ENCODE measurements at places on chromosomes 16 and 17. TPM values are rescaled to one million over a fixed set of nuclear protein-coding genes. Genes with fewer than 3 reads are reported as not detected.
A peak's percentile ranks its signal among the peaks of the same experiment; 100 is the strongest.

The CMTM2 gene
- total RNA-seq: not detected

The NAGS gene
- total RNA-seq: 14.0 TPM

The ZNF821 gene
- 12.7 TPM for total RNA-seq

The NME3 gene
- 34.8 TPM for total RNA-seq

DNA sequence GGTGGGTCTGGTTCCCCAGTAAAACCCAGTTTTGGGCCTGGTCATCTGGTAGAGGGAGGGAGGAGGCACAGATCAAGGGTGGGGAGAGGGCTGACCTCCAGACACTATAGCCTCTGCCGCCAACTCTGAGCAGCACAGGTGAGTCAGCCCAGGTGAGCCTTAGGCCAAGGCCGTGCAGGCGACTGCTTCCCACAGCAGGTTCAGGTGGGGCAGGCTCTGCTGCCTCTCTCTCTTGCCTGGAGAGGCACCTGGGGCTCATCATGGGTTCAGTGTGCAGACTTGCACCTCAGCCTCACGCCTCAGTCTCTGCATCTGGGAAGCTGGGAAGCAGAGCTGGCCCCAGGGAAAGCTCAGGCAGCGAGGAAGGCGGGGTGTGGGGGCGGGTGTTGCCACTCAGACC is 37.8 kb upstream of the IL34 start:
- H3K36me3 ChIP-seq: no peaks in the 10 kb centered on the region
- no peaks in the 10 kb centered on the region for H3K4me1 ChIP-seq
- DNase-seq: peak; percentile 39
- H3K27me3 ChIP-seq: no peaks in the 10 kb centered on the region

GRCh38 chr17:29573871-29574731 is 5.6 kb downstream of the TP53I13 start:
- peak overlapping the region; percentile 91 for H3K27ac ChIP-seq
- H3K27me3 ChIP-seq: no peaks in the 10 kb centered on the region
- DNase-seq: no peak
- no peaks in the 10 kb centered on the region for H3K36me3 ChIP-seq
- no peak overlapping the region for H3K4me3 ChIP-seq

DNA sequence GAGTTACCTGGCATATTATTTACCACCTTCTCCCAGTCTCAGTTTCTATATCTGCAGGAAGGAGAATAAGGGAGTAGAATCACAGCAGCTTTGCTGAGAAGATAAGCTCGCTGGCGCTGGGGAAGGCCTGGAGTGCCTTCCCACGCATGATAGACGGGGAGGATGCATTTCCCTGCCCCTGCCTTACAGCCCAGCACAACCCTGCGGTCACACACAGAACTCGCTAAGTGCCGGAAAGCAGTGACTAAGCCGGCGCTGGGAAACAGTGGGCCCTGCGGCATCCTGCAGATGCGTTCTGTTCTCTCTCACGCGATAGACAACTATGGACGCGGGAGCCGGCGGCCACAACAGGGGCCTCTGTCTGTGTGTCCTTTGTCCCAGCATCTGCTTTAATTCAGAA is 4.8 kb downstream of the CA5A start:
- no peak overlapping the region for H3K27ac ChIP-seq
- no peaks in the 10 kb centered on the region for H3K4me1 ChIP-seq
- no peak overlapping the region for H3K4me3 ChIP-seq
- H3K36me3 ChIP-seq: no peaks in the 10 kb centered on the region
- H3K27me3 ChIP-seq: no peaks in the 10 kb centered on the region
- peak; percentile 40 for DNase-seq

DNA sequence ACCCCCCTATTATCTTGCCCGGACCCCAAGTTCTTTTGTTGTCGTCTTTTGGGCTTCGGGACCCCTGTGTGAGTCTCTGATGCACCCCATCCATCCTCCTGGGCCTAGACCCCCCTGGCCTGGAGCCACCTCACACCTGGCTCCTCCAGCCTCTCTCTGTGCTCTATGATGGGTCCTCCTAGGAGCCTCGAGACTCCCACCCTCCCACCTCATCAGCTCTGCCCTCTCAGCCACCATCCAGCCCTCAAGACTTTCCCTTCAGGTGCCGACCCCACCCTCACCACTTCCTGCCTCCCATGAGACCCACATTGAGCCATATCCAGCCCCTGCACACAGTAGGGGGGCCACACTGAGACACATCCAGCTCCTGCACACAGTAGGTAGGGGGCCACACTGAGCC is 8.7 kb upstream of the ATP2A3 start:
- H3K36me3 ChIP-seq: no peaks in the 10 kb centered on the region
- H3K27ac ChIP-seq: no peak overlapping the region
- no peak for DNase-seq
- H3K4me1 ChIP-seq: no peaks in the 10 kb centered on the region

GRCh38 chr17:57747221-57748017 is 2.3 kb upstream of the CCDC182 start:
- peak; percentile 78 for DNase-seq
- H3K4me3 ChIP-seq: no peak overlapping the region
- no peaks in the 10 kb centered on the region for H3K36me3 ChIP-seq
- peaks cover 9% of the 10 kb centered on the region for H3K27me3 ChIP-seq
- H3K4me1 ChIP-seq: no peaks in the 10 kb centered on the region

GRCh38 chr16:30805056-30805369 is 18.0 kb upstream of the ZNF629 start:
- DNase-seq: no peak
- no peaks in the 10 kb centered on the region for H3K36me3 ChIP-seq
- peak overlapping the region; percentile 96 for H3K27ac ChIP-seq
- peak overlapping the region; percentile 51 for H3K4me3 ChIP-seq
- H3K4me1 ChIP-seq: peaks cover 7% of the 10 kb centered on the region

DNA sequence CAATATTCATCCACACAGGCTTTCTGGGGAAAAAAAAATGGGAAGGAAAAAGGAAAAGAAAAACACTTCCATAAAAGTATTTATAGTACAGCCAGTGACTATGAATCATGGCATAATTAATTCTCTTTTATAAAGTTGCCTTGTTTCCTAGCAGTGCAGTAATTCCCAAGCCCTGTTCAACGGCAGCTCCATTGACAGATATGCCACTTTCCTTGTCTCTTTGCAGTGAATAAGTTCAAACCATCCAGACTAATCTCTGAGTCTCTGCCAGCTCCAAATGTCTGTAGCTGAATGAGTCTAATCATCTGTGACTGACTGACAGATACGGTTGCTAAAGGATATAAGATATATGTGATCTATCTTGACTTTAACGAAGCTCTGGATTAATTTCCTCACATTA is 52.9 kb upstream of the KCNJ16 start:
- H3K4me1 ChIP-seq: no peaks in the 10 kb centered on the region
- no peak for DNase-seq
- no peaks in the 10 kb centered on the region for H3K36me3 ChIP-seq
- H3K27me3 ChIP-seq: no peaks in the 10 kb centered on the region

DNA sequence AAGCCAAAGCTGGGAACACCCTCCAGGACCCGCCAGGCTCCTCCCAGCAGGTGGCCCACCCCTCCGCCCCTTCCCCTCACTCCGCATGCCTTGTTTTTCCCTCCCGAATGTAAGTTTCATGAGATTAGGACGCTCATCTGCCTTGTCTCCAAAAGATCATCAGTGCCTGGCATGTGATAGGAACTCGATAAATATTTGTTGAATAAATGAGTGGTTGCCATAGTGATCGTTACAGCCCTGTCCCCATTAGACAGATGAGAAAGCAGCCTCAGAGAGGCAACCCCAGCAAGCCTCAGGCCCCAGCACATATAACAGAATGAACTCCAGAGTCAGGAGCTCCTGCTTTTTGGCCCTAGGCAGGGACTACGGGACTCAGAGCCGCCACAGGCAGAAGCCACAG is 5.0 kb downstream of the CAMKK1 start:
- no peak overlapping the region for H3K4me3 ChIP-seq
- no peak for DNase-seq
- H3K4me1 ChIP-seq: peaks cover 27% of the 10 kb centered on the region
- peak overlapping the region; percentile 52 for H3K27ac ChIP-seq
- no peaks in the 10 kb centered on the region for H3K36me3 ChIP-seq
- H3K27me3 ChIP-seq: no peaks in the 10 kb centered on the region

DNA sequence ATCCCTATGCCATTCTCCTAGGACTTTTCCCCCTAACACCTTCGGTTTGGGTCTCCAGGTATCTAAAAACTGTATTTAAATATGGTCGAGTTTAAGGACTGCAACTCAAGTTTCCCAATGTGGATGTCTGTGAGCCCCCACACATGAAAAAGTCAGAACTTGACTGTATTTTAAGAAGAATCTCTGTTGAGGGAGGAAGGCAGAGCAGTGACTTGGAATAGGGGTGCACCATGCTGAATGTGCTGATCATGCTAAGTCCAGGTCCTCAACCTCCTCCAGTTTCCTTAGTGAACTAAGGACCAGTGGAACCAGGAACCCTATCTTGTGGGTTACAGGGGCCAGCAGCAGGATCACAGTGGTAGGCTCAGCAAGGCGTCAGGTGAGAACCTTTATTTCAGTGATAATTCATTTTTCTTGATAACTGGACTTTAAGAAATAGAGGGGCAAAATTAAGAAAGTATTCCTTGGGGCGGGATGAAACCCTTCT is 19.5 kb downstream of the GRB7 start:
- H3K4me1 ChIP-seq: peaks cover 6% of the 10 kb centered on the region
- no peaks in the 10 kb centered on the region for H3K27me3 ChIP-seq
- no peaks in the 10 kb centered on the region for H3K36me3 ChIP-seq
- DNase-seq: no peak
- no peak overlapping the region for H3K4me3 ChIP-seq

GRCh38 chr16:72898216-72898825 is 149.6 kb downstream of the ZFHX3 start:
- no peak overlapping the region for H3K4me3 ChIP-seq
- no peak for DNase-seq
- H3K27ac ChIP-seq: peak overlapping the region; percentile 52
- H3K4me1 ChIP-seq: no peaks in the 10 kb centered on the region
- H3K27me3 ChIP-seq: no peaks in the 10 kb centered on the region

DNA sequence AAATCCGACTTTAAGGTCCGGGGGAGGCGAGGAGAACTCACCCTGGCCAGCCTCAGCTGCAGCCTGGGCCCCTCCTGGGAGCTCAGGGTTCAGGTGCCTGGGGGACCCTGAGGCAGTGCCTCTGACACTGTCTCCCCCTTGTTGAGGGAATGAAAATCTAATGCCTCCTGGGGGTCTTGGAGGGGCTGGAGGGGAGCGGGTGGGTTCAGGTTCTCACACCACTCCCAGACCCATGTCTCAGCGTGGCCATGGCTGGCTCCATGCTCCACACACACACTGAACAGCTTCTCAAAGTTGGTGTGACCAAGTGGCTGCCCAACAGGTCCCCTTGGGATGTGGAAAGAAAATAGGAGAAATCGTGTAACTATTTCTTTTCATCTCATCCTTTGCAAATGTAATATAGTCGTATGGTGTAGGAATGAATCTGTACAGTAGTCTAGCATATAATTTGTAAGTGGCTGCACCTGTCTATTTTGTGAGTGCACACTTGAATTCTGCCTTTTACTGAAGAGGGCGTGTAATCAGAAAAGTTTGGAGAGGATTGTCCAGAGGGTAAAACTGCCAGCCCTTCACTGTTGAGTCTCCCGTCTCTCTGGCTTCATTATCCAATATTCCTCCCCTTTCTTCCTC is 788 bp upstream of the PRCD start:
- H3K4me1 ChIP-seq: peaks cover 29% of the 10 kb centered on the region
- H3K27me3 ChIP-seq: peaks cover 28% of the 10 kb centered on the region
- DNase-seq: peak; percentile 2
- no peak overlapping the region for H3K27ac ChIP-seq

DNA sequence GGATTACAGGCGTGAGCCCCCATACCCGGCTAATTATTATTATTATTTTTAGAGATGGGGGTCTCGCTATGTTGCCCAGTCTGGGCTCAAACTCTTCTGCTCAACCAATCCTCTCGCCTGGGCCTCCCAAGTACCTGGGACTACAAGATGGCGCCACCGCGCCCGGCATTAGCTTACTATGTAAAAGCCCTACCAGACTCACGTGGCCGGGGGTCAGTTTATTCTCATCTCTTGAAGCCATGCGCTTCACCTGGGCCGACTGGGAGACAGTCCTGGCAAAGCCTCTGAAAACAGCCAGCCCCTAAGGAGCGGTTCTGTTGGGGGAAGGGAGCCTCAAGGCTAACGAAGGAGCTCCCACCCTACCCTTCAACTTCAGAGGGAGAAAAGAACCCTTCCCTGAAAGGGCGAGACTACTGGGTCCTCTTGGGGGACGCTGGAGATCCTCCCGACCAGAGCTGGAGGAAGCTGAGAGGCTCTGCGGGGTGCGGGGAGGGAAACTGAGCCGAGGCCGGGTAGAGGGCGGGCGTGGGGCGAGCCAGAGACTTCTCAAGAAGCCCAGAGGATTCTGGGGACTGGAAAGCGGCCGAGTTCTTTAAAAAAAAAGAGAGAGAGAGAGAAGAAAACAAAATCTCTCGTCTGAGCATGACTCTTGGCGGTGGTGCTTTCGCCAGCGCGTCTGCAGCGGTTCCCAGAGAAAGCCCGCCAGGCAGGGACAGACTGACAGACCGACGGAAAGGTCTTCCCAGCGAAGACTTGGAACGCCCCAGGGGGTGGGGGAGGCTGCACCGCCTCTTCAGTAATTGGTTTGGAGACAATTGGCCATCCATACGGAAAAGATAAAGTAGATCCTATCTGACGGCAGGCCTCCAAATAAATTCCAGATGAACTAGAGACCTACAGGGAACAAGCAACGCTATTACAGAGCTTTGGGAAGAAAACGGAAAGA is 5.6 kb upstream of the TUBG2 start:
- H3K27me3 ChIP-seq: no peaks in the 10 kb centered on the region
- H3K4me3 ChIP-seq: peak overlapping the region; percentile 26
- H3K27ac ChIP-seq: peak overlapping the region; percentile 97

GRCh38 chr16:11174141-11174540 is 81.9 kb downstream of the SOCS1 start:
- no peak overlapping the region for H3K4me3 ChIP-seq
- no peaks in the 10 kb centered on the region for H3K36me3 ChIP-seq
- no peaks in the 10 kb centered on the region for H3K27me3 ChIP-seq

GRCh38 chr17:49513641-49514040 is 18.5 kb downstream of the NGFR start:
- no peaks in the 10 kb centered on the region for H3K36me3 ChIP-seq
- no peak overlapping the region for H3K27ac ChIP-seq
- no peaks in the 10 kb centered on the region for H3K27me3 ChIP-seq
- peaks cover 22% of the 10 kb centered on the region for H3K4me1 ChIP-seq
- H3K4me3 ChIP-seq: no peak overlapping the region
- no peak for DNase-seq

GRCh38 chr17:38791162-38791561 is 8.2 kb downstream of the PIP4K2B start:
- no peak overlapping the region for H3K27ac ChIP-seq
- H3K4me3 ChIP-seq: no peak overlapping the region
- no peak for DNase-seq
- no peaks in the 10 kb centered on the region for H3K27me3 ChIP-seq

GRCh38 chr16:27515874-27516353 is 33.8 kb downstream of the GTF3C1 start:
- no peak overlapping the region for H3K27ac ChIP-seq
- H3K27me3 ChIP-seq: no peaks in the 10 kb centered on the region
- no peak overlapping the region for H3K4me3 ChIP-seq
- no peaks in the 10 kb centered on the region for H3K4me1 ChIP-seq
- peak; percentile 30 for DNase-seq
